ENCODE measurements at places on chromosomes 1 and 21.

GRCh38 chr1:91572044-91572443, 71.4 kb downstream of the CDC7 start:
- no peak for DNase-seq

- DNase-seq, result no peak
Observed at GRCh38 chr1:194004146-194004545, 817.7 kb upstream of the B3GALT2 start.

GRCh38 chr1:10904396-10905358, 107.8 kb upstream of the TARDBP start:
- no peak for DNase-seq

DNA sequence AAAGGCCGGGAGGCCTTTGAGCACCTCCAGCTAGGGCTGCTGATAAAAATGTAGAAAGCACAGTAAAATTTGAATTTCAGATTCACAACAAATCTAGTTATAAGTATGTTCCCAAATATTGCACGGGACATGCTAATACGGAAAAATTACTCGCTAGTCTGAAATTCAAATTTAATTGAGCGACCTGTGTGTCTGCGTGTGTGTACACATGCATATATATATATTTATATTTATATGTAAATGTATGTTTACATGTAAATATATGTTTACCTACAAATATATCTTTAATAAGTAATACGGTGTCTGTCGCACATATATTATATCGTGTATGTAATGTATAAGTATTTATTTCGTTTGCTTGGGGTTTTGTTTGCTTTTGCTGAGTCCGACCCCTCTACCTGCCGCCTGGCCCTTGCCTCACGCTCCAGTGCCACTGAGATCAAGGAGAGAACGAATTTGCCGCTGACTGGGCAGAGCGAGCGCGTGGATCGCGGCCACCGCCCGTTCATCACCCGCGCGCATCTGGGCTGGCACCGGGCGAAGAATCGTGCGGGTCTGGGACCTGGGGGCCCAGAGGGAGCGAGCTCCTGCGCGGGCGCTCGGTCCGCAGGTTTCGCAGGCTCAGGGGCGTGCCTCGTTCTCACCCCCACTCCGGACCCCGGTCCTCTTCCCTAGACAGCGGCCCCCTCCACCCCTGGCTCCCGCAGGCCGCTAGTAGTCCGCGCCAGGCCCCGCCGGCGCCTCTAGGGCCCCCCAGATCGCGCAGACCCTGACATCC, 534 bp upstream of the WRAP73 start:
- no peak for DNase-seq

GRCh38 chr1:111948209-111949171, 41.0 kb downstream of the KCND3 start:
- DNase-seq, result no peak

- DNase-seq, result no peak
Observed at GRCh38 chr1:55071477-55071876, 32.1 kb downstream of the PCSK9 start.

All from T-helper 22 cell (primary cell).